ENCODE measurements at places on chromosomes 2 and 18.
A peak's percentile ranks its signal among the peaks of the same experiment; 100 is the strongest.

DNA sequence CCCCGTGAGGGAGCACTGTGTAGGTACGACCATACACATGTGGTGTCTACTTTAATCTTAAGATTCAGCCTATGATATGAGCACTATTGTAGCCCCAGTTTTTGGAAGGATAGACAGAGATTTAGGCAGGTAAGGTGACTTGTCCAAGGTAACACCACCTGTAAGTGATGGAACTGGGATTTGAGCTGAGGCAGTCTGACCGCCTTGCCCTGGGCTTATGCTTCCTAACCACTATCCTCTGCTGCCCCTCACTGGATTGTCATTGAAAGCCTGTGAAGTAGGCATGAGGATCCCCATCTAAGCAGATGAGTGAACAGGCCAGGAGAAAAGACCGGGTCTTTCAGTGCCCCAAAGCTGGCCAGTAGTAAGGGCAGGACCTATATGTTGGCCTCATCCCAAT is 343.8 kb downstream of the CYRIA start:
- DNase-seq = no peak

- peak; percentile 72 for DNase-seq
Observed at GRCh38 chr18:46174342-46175041, 70.3 kb downstream of the HAUS1 start.

GRCh38 chr2:241309684-241310117 is 5.8 kb downstream of the HDLBP start:
- no peak for DNase-seq

- DNase-seq = no peak
Observed at GRCh38 chr18:62224229-62224628, 37.2 kb downstream of the RELCH start.

DNA sequence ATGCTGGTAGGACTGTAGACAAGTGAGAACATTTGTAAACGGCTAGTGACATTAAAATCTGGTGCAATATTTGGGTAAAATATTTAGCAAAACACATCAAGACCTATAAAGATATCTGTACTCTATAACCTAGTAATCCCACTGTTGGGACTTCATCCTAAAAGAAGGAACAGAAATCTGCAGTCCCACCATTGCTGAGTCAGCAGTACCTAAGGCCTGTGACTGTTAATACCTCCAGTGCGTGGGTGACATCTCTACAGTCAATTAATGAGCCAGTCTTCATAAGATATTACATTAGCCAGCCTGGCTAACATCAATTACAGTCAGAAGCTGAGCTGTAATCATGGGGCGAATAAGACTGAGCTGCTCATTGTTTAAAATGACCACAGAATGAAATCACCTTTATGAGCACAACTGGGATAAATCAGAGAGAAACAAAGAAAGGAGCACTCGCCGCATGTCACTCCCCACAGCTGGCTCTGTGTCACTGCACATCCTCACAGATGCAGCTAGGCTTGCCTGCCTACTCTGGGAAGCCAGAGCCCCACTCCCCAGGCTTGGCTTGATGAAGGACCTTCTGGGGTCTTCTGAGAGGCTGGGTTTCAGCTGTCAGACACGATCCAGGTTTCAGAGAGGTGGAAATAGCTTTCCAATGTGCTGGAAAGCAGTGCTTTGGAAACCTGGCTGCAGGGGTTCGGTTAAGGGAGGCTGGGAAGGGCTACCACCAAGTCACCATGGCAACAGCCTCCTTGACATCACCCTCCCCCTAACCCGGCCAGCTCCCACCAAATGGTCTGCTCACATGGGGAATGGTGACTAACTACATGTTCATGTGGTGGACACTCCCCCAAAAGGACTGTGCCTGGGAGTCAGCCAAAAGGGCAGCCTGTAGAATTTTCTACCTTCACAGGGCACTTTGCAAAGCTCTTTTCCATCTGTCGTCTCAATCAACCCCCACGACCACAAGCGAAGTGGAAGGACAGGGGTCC is 145.0 kb downstream of the ZBTB7C start:
- no peak for DNase-seq

- DNase-seq = no peak
Observed at GRCh38 chr2:26076001-26076587, 42.2 kb downstream of the RAB10 start.

DNA sequence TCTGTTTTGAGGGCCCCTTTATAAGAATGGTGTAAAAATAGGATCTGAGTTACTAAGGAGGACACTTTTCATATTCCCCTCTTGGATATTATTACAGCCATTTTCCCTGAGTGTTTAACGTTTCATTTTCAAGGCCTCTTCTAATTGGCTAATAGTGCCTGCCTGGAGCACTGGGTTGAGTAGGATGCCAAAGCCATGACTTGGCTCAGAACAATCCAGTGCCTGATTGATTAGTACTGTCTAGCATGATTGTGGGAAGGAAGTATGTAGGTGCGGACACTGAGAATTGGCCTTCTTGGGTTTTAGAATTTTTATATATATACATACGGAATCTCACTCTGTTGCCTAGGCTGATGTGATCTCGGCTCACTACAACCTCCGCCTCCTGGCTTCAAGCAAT is 66.1 kb downstream of the NAB1 start:
- DNase-seq = no peak

GRCh38 chr18:2952605-2953004 is 60.3 kb downstream of the LPIN2 start:
- no peak for DNase-seq

DNA sequence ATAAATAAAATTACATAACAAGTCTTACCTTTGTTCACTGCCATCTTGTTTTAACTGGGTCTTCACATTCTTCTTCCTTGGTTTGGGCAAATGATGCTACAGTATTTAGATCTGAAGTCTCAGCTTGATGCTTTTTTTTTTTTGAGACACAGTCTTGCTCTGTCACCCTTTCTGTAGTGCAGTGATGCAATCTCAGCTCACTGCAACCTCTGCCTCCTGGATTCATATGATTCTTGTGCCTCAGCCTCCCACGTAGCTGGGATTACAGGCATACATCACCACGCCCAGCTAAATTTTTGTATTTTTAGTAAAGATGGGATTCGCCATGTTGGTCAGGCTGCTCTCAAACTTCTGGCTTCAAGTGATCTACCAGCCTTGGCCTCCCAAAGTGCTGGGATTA is 53.2 kb upstream of the MAT2A start:
- no peak for DNase-seq

DNA sequence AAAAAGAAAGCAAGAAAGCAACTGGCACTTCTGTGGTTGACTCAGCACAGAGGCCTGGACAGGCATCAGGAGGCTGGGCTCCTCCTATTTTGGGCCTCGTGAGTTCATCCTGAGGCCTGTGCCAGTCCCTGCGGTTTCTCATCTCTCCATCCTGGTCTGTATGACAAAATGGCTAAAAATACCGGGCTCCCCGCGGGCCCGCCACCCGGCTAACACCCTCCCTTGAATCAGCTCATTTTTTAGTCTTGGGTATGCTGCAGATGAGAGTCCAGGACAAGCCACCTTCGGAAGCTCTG is 62.3 kb upstream of the YWHAQ start:
- DNase-seq = no peak

DNA sequence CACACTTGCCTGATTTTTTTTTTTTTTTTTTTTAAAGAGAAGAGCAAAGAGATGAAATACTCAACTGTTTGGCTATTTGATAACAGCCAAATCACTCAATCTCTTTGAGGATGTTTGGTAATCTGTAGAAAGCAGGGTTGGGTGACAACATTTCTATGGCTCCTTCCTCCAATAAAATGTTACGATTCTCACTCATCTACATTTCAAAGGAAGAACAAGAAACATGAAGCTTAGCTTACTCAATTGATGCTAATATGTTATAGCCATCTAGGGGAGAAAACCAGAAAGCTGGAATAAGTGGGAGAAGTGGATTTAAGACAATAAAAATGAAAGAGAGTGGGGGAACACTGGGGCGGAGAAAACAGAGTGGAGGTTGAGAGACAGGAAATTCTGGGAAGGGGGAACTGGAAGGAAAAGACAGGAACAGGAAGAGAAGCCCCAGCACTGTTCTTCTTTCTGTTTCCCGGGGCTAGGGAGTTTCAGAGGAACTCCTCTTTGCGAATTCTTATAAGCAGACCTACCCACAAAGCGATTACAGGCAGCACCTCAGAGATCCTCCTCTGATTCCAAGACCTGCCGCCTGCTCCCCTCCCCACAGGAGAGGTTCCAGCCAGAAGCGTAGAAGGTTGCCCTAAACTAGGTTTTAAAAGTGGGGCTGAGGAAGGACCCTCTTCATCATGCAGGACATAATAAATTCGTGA is 13.3 kb downstream of the ST3GAL5 start:
- DNase-seq = no peak

GRCh38 chr18:10973567-10974203 is 175.7 kb downstream of the PIEZO2 start:
- DNase-seq = no peak

DNA sequence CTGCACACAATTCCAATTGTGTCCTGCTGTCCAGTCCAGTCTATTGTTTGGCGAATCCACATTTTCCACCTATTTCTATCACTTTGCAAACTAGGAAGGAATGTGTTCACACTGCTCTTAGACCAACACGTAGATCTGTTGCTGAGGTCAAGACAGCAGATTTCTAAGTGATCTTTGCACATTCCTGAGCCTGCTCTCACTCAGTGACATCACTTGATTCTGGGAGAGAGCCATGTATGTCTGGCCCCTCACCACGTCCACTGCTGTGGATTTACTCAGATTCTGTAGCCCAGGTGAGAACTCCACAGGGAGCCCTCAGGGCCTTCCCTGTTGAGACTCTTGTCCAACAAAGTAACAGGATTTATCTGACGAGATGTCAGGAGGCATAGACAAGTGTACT is 317.2 kb downstream of the TSN start:
- DNase-seq = no peak

DNA sequence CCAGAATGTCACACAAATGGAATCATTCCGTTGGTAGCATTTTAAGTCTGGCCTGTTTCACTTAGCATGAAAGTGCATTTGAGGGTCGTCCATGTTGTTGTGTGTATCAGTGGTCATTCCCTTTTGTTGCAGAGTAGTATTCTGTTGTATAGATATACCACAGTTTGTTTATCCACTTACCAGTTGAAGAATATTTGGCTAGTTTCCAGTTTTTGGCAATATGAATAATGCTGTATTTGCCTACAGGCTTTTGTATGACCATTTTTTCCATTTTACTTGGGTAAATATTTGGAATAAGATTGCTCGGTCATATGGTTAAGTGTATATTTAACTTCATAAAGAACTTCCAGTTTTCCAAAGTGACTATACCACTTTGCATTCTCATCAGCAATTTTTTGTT is 100.0 kb upstream of the ALPP start:
- no peak for DNase-seq

- no peak for DNase-seq
Observed at GRCh38 chr2:236026841-236027240, 141.3 kb downstream of the GBX2 start.

- no peak for DNase-seq
Observed at GRCh38 chr2:238409341-238410199, 17.2 kb upstream of the ASB1 start.

GRCh38 chr2:78118037-78118436 is 595.9 kb upstream of the LRRTM4 start:
- DNase-seq = no peak

- no peak for DNase-seq
Observed at GRCh38 chr2:8309131-8309530, 372.7 kb upstream of the ID2 start.

GRCh38 chr2:3169106-3169870 is 208.3 kb downstream of the EIPR1 start:
- peak; percentile 44 for DNase-seq

GRCh38 chr18:33135951-33136660 is 304.4 kb downstream of the CCDC178 start:
- DNase-seq = no peak

- DNase-seq = no peak
Observed at GRCh38 chr2:203808046-203808750, 59.4 kb upstream of the CTLA4 start.

DNA sequence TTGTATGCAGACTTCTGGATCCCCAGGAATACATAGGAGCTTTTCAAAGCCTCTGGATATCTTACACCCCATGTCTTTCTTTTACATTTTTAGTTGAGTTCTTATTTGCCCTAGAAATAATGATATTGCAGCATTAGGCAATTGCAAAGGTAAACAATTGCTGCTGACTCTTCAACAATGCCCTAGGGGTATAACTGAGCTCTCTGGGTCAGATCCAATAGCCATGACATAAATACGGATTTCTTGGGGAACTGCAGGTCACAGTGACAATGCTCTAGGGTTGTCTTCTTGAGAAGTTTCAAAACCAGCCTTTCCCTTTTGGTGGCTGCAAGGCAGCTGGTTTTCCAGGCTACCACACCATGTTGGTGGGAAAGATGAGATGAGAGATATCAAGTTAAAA is 16.5 kb upstream of the OR6B3 start:
- no peak for DNase-seq

GRCh38 chr2:205463466-205464025 is 218.8 kb upstream of the NRP2 start:
- DNase-seq = no peak

DNA sequence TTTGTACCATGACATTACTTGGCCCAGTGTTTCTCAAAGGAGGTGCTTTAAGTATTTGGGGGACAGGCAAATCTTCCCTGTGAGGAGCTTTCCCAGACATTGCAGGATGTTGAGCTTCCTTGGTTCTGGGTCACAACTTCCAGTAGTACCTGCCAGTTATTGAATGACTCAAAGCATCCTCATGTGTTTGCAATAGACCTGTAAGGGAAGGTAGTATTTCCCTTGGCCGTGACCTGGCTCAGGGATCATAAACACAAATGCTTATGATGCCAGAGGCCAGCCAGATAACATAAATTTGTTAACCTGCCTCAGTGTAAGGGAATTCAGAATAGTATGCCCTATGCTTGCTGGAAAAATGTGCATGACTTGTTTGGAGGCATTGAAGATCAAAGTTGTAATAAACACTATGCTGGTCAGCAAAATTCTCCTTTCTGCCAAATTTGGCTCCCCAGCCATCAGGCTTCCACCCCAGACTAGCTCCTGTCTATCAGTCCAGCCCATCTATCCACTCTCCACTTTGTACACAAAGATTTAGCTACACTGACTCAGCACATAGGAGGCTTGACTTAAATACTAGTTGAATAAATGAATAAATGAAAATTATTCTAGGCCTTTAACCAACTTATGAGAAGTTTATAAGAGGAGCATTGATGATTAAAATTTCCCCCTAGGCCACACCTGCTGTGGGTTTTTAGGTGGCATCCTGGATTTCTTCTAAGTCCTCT is 102.0 kb upstream of the EFEMP1 start:
- DNase-seq = no peak

GRCh38 chr18:48195787-48196186 is 213.4 kb downstream of the ZBTB7C start:
- DNase-seq = no peak

- DNase-seq = no peak
Observed at GRCh38 chr2:239057533-239057932, 209.6 kb downstream of the TWIST2 start.

GRCh38 chr2:41937464-41937906 is 110.3 kb upstream of the PKDCC start:
- DNase-seq = peak; percentile 62

GRCh38 chr2:72131916-72132841 is 15.5 kb downstream of the CYP26B1 start:
- no peak for DNase-seq

- no peak for DNase-seq
Observed at GRCh38 chr2:145344076-145344724, 824.3 kb upstream of the ZEB2 start.

All from left forelimb (tissue), 1 donor.